ENCODE measurements at places on chromosomes 4 and X. TPM values are rescaled to one million over a fixed set of nuclear protein-coding genes. Genes with fewer than 3 reads are reported as not detected.

Gene PHEX
- polyA plus RNA-seq: 0.35 TPM

GRCh38 chrX:102833136-102833535 is 103.9 kb upstream of the RAB40AL start:
- peaks cover 10% of the 10 kb centered on the region for H3K36me3 ChIP-seq
- peaks cover 2% of the 10 kb centered on the region for H3K4me1 ChIP-seq
- peak overlapping the region; percentile 77 for H3K27ac ChIP-seq
- no peaks in the 10 kb centered on the region for H3K27me3 ChIP-seq
- H3K4me3 ChIP-seq: no peak overlapping the region

DNA sequence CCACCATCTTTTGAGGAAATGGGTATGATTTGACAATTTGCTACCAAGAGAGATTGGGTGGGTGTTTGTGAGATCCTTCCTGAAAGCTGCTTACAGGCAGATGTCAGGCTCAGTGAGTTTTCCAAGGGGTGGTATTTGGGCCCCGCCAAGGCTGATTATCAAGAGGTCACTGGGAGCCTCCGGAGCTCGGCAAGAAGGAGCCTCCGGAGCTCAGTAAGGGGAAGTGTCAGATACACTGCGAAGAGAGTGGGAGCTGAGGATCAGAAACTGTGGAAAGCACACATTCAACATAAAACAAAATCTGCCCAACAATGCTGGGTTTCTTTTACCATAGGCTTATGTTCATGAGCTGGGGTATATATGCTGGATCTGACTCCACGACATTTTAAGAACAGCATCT is 714 bp downstream of the RTL3 start:
- no peaks in the 10 kb centered on the region for H3K4me1 ChIP-seq
- no peak overlapping the region for H3K27ac ChIP-seq
- no peaks in the 10 kb centered on the region for H3K27me3 ChIP-seq
- no peak for DNase-seq
- no peak overlapping the region for H3K4me3 ChIP-seq

DNA sequence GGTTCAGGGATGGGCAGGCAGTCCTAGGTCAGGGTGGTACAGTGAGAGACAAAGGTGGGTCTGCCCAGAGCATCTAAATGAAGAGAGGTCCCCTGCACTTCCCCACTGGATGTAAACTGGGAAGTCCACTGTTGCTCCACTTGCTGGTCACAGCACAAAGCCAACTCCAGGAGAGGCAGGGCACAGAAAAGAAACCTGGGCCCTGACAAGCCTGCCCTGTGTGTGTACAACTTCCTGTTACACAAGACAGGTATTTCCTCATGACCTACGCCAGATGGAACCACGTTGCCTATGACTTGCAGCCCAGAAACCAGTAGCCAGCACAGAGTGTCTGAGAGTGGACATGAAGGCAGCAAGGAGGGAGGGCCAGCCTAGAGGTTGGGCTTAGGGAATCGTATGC is 161.8 kb downstream of the SH3KBP1 start:
- no peaks in the 10 kb centered on the region for H3K36me3 ChIP-seq
- no peak overlapping the region for H3K4me3 ChIP-seq
- no peak overlapping the region for H3K27ac ChIP-seq
- DNase-seq: no peak

- H3K27ac ChIP-seq: no peak overlapping the region
- no peaks in the 10 kb centered on the region for H3K36me3 ChIP-seq
- no peaks in the 10 kb centered on the region for H3K4me1 ChIP-seq
- H3K4me3 ChIP-seq: no peak overlapping the region
These were observed 25.8 kb downstream of the WFS1 start for GRCh38 chr4:6295495-6295894.
